ENCODE measurements at places on chromosomes 4 and X. TPM values are rescaled to one million over a fixed set of nuclear protein-coding genes. Genes with fewer than 3 reads are reported as not detected.

Gene GLRB
- total RNA-seq: 4.5 TPM

Gene PCYT1B
- total RNA-seq: under 0.01 TPM

Gene TMSB15B
- total RNA-seq: 5.7 TPM

Gene TRAPPC11
- 20.0 TPM for total RNA-seq

Gene NUP62CL
- total RNA-seq: not detected

Gene RHOXF2B
- under 0.01 TPM for total RNA-seq

Gene GABRE
- 22.9 TPM for total RNA-seq

Gene RBMX2
- total RNA-seq: 33.8 TPM

Gene DNAAF6
- not detected for total RNA-seq

Gene IBSP
- not detected for total RNA-seq

Gene CXCL3
- 0.68 TPM for total RNA-seq

Gene TBX22
- total RNA-seq: not detected

Gene KIT
- total RNA-seq: 4.0 TPM

Gene C4orf51
- not detected for total RNA-seq

Gene UXT
- 111 TPM for total RNA-seq

Gene HPGD
- total RNA-seq: not detected

Gene SLC9B2
- total RNA-seq: 11.8 TPM

Gene ATP6AP2
- 133 TPM for total RNA-seq

Gene MAGEC2
- total RNA-seq: not detected

Gene CFAP99
- not detected for total RNA-seq

Gene SH3TC1
- total RNA-seq: 1.2 TPM

Gene ATP8A1
- total RNA-seq: 2.6 TPM

Gene MAOB
- 0.12 TPM for total RNA-seq

Gene TLR2
- 0.12 TPM for total RNA-seq

Gene SSX1
- total RNA-seq: not detected

Gene ARR3
- total RNA-seq: not detected

Gene HSFX2
- 0.30 TPM for total RNA-seq

Gene FRG2
- total RNA-seq: not detected

Gene SOWAHB
- total RNA-seq: not detected

Gene ZDHHC15
- 0.38 TPM for total RNA-seq

Gene ADH7
- total RNA-seq: not detected

Gene SLC2A9
- 4.0 TPM for total RNA-seq

Gene BMP3
- under 0.01 TPM for total RNA-seq

Gene STS
- 1.4 TPM for total RNA-seq

Gene MAGEE2
- not detected for total RNA-seq

Gene FAT1
- total RNA-seq: 434 TPM

Gene SPANXA1
- total RNA-seq: not detected

Gene CFI
- total RNA-seq: 5.4 TPM

Gene DMRTC1
- total RNA-seq: not detected

All from smooth muscle cell of the coronary artery (primary cell).